ENCODE measurements at places on chromosomes 5 and 9.
A peak's percentile ranks its signal among the peaks of the same experiment; 100 is the strongest.

GRCh38 chr5:135593886-135594285 lies 15.1 kb upstream of the CXCL14 start:
- DNase-seq, result no peak

DNA sequence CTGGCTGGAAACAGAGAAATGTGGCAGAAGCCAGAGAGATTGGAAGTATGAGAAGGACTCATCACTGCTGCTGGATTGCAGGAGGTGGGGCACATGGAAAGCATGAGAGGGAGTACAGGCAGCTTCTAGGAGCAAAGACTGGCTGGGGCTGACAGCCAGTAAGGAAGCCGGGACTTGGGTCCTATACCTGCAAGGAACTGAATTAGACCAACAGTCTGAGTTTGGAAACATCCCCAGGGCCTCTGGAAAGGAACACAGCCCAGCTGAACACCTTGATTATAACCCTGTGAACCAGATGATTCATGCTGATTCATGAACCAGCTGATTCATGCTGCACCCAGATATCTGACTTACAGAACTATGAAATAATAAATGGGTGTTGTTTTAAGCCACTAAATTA lies 93.4 kb downstream of the OSTF1 start:
- DNase-seq, result no peak

DNA sequence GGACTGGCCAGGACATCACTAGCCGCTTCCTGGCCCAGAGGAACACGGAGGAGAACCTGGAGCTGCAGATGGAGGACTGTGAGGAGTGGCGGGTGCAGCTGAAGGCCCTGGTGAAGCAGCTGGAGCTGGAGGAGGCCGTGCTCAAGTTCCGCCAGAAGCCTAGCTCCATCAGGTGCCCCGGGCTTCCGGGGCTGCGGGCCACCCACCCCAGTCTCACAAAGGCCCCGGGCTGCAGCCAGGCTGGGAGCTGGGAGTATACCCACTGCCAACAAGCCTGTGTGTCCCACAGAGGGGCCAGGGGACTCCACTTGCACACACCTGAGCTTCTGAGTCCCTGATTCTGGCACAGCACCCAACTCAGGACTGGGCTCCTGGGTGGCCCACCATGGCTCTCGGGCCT lies 1.7 kb upstream of the RABL6 start:
- DNase-seq, result no peak

DNA sequence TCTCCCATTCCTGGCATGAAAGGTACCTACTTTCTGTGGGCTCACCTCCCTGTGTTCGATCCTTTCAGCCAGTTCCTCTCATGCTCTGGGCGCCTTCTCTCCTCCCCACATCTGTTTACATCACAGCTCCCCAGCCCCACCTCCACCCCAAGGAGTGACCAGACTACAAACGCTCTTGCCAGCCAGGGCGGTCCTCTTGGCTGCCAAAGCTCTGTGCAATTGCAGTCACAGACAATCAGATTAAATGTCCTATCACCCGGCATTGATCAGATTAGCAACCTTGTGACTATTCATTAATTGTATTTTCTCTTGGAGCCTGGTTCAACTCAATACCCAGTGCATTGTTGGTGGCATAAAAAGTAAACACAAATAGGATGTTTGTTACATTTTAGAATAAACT lies 211.2 kb upstream of the TBCA start:
- DNase-seq, result no peak

- DNase-seq, result no peak
Measured at GRCh38 chr9:121752929-121753328, 101.5 kb downstream of the DAB2IP start.

- no peak for DNase-seq
Measured at GRCh38 chr9:81384911-81385310, 304.4 kb downstream of the TLE1 start.

DNA sequence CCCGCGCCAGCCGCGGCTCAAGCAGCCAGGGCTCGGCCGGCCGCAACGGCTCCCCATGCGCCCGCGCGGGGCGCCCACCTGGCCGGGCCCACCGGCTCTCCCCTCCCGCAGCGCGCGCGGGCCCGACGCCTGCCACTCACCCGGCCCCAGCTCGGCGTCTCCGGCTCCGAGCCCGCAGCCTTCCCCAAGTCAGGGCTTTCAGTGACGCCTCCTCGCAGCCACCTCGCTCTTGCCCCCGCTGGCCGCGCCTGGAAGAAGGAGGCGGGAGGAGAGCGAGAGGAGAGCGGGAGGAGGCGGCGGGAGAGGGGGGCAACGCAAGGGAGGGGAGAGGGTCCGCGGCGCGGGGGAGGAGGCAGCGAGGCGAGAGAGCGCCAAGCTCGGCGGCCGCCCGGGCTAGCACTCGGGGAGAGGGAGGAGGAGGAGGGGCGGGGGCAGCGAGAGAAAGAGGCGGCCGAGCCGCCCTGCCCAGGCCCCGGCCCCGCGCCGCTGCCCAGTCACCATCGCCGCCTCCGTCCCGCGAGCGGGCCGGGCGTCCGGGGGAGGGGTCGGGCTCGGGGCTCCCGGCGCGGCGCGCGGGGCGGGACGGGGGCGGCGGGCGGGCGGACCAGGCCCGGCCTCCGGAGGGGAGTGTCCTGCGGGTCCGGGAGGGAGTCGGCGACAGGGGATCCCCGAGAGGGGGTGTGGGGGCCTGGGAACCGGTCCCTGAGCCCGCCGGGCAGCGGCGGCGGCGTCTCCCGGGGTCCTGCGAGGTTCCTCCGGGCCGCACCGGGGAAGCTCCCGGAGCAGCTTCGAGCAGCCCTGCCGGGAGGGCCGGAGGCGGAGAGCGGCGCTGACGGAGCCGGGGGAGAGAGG lies at the start of gene LHFPL2:
Gene LHFPL2 (minus strand): TSS at position 414 of the 852 bp plus-strand sequence. CDS start 138,559 bp downstream, outside the sequence.
- peak; percentile 43 for DNase-seq

- DNase-seq, result no peak
Measured at GRCh38 chr9:105969636-105970035, 275.3 kb downstream of the TMEM38B start.

DNA sequence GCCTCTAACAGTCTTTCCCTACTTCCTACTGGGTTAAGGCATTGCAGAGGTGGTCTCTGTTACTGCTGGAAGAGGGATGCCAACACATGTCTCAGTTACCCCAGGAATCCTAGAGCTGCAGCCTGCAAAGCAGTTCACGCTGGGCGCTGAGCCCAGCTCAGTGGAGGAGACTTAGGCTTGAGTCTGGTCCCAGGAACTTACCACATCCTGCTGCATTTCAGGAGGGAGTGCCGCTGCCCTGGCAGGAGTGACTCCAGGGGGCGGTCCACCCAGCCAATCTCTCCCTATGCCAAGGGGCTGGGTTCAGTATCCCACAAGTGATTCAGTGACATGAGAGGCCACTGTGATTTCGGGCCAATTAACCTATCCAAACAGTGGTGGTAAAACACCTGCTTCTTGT lies 7.6 kb downstream of the TTC16 start:
- DNase-seq, result no peak

DNA sequence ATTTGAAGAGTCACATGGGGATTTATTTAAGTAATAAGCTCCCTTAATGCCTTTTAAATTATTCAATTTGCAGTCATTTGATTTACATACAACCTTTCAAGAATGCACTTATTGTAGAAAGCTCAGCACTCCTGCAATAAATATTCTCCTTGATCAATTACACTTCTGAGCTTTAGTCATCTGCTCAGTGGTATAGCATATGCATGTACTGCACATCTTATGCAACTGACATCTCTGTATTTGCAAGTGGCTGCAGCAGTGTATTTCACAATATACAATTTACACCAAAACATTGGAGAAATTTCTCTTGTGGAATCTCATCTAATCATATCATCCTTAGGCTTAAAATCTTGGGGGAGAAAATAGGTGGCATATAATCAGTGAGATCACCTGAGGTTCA lies 325.7 kb downstream of the SLF1 start:
- DNase-seq, result no peak

GRCh38 chr5:32621256-32621655 lies 35.9 kb downstream of the SUB1 start:
- DNase-seq, result no peak

Measured in stimulated activated naive CD8-positive, alpha-beta T cell treated with anti-CD3 and anti-CD28 coated beads, Interleukin-15, Interleukin-2, amounts not matched to agents 100 U/mL and 50 U/mL, for 24 hours (primary cell).